NCI-H187 (cell line): ENCODE measurements at places on chromosomes 1 and 21.

DNA sequence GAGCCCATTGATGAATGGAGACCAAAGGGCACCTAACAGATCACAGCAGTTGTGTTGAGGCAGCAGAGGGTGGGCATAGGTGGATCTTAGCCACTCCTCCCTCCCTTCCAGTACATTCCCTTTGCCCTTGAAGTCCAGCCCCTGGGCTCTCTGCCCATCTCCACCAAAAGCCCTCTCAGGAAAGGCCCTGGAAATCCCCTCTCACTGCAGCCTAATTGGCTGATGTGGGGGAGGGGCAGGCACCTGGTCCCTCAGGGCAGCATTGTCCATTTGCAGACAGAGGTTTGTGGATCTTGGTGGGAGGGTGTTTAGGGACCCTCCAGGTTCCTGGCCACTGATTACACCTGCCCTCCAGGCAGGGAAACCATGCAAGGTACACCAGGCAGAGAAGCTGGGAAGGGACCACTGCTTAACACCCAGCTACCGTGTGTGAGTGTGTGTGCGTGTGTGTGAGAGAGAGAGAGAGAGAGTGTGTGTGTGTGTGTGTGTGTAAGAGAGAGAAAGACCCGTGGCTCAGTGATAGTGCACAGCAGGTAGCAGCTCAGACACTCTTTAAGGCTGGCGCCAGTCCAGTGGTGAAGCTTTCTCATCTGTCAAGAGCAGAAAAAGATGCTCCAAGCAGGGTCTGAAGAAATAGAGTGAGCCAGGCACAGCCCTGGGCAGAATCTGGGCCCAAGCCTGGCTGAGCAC is 71.1 kb downstream of the MATN1 start:
- no peak for DNase-seq

- DNase-seq, result no peak
Observed at GRCh38 chr1:32884726-32885125, 1.6 kb upstream of the HPCA start.

DNA sequence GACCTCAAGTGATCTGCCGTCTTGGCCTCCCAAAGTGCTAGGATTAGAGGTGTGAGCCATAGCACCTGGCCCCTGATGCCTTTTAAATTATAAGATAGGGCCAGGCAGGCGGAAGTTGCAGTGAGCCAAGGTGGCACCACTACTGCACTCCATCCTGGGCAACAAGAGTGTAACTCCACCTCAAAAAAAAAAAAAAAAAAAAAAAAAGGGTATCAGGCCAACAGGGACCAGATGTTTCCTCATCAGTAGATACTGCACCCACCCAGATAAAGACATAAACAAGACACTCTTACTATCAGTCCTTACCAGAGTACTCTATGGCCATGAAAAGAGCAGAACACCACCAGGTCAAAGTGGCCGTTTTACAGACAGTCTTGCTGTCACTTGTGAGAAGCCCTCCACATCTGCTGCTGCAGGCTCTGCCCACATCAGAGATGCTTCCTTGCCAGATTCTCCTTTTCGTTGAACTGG is 3.3 kb downstream of the C21orf58 start:
- DNase-seq, result no peak

GRCh38 chr1:94095112-94095637 is 25.8 kb downstream of the ABCA4 start:
- no peak for DNase-seq

GRCh38 chr1:3834701-3835100 is 22.3 kb downstream of the CEP104 start:
- no peak for DNase-seq

GRCh38 chr1:19455353-19455752 is 30.0 kb downstream of the CAPZB start:
- no peak for DNase-seq

GRCh38 chr21:31556662-31557061 is 102.8 kb upstream of the SOD1 start:
- DNase-seq, result no peak

- DNase-seq, result no peak
Observed at GRCh38 chr1:184035719-184036516, 1.6 kb downstream of the COLGALT2 start.

GRCh38 chr1:226751214-226751613 is 12.1 kb upstream of the ITPKB start:
- no peak for DNase-seq

- no peak for DNase-seq
Observed at GRCh38 chr1:150808121-150808520, at the start of gene CTSK. Gene CTSK (minus strand): TSS chr1:150808260. CDS start chr1:150806805, 1,455 bp downstream.

DNA sequence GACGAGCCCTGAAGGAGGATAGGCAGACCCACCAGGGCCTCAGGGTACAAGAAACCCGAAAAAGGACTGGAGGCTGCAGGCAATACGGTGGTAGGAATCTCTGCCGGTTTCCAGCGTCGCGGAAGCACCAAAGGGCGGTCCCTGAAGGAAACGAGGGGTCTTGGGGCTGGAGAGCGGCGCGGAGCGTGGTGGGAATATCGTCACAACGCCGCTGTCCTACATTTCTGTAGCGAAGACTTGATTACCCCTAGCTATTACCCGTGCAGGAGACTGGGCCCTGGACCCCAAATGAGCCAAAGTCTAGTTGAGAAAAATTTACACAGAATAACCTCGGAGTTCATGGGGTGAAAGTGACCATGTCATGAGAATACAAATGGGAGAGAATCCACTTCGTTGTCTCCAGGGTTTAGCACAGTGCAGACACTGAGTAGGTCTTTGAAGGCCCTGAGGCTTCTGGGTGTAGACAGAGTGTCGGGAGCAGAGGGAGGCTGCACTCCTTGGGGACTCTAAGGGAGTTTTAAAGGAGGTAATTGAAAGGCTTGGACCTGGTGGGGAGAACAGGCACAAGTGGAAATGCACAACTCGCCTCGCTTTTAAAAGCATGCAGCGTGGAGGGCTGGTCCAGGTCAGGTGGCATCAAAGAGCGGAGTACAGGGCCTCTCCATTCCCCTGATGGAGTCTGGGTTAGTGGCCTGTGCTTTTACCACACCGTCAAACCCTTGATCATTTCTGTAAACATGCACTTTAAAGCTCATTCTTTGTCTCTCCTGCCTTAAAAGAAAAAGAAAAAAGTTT is 1.5 kb downstream of the ATP1A1 start:
- DNase-seq, result no peak

DNA sequence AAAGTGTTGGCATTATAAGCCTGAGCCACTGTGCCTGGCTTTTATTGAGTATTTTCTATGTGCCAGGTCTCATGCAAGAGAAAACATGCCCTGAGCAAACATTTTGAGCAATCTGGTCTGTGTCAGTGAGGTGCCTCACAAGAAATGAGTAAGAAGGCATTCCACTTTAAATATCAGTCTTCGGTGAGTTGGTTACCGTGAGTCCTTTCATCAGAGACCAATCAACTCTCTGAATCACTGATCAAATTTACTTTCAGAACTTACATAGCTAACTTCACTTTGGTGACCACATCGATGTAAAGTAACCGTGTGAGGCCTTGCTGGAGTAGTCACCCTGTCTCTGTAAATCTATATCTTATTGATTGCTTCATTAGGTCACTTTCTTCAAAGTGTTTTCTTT is 14.3 kb upstream of the DDX59 start:
- DNase-seq, result no peak

DNA sequence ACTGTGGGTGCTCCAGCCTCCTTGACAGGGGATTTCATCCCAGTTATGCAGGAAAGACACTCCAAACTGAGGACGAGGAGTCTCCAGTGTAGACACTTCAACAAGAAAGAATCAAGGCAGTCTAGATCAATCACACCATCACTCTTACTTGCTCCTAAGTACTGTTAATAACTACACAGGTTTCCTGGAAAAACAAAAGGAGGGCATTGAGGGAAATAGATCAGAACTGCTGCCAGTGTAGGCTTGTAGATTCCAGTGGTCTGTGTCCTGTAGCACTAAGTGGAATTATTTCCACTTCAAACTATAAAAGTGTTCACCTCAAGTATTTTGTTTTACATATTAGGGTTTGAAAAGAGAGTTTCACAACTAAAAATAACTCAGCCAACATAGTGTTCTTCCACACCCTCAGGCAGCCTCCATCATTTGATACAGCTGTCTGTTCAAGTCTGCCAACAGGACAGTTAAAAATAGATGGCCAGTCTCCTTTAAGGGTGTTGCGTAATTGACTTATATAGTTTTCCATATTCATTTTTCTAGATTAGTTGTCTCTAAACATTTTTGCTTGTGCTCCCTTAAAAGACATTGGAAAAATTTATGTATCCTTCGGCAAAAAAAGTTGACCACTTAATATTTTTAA is 32.0 kb upstream of the AGL start:
- DNase-seq, result no peak

DNA sequence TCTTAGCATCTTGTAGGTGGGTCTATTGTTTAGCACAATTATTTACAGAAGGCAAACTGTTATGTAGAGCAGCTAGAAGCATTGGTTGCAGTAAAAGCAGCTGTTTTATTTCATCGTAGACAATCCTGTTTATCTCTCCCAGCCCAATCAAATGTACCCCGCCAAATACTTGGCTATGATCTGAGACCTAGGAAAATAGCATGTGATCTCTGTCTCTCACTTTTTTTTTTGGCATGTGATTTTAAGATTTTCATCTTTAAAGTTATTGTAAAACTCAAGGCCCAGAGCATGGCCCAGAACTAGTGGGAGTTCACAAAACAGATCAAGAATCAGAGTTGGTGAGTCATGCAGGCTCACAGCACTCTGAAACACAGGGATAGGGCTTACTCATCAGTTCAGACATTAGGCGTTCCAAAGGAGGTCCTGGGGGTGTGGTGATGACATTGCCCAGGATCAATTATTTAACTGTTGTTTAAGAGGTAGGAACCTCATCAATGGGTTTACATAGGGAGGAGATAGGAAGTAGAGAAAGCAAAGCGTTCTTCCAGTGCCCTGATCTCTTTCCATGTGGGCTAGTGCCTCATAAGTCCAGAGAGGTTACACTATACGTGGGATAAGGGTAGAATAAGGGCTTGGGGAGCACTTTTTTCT is 40.2 kb downstream of the TBX19 start:
- DNase-seq, result no peak
